ENCODE measurements at places on chromosomes 11 and 22. TPM values are rescaled to one million over a fixed set of nuclear protein-coding genes. Genes with fewer than 3 reads are reported as not detected.

Gene MYBPC3
- not detected for total RNA-seq

Gene GNAZ
- 0.56 TPM for total RNA-seq

Gene TRIM49
- not detected for total RNA-seq

Gene BEST1
- 0.83 TPM for total RNA-seq

Gene LIPT2
- total RNA-seq = 6.8 TPM
